Foreskin melanocyte (primary cell): ENCODE measurements at places on chromosomes 7 and 10.
A peak's percentile ranks its signal among the peaks of the same experiment; 100 is the strongest.

GRCh38 chr7:10474048-10474447, 499.6 kb upstream of the PHF14 start:
- DNase-seq: peak; percentile 35

DNA sequence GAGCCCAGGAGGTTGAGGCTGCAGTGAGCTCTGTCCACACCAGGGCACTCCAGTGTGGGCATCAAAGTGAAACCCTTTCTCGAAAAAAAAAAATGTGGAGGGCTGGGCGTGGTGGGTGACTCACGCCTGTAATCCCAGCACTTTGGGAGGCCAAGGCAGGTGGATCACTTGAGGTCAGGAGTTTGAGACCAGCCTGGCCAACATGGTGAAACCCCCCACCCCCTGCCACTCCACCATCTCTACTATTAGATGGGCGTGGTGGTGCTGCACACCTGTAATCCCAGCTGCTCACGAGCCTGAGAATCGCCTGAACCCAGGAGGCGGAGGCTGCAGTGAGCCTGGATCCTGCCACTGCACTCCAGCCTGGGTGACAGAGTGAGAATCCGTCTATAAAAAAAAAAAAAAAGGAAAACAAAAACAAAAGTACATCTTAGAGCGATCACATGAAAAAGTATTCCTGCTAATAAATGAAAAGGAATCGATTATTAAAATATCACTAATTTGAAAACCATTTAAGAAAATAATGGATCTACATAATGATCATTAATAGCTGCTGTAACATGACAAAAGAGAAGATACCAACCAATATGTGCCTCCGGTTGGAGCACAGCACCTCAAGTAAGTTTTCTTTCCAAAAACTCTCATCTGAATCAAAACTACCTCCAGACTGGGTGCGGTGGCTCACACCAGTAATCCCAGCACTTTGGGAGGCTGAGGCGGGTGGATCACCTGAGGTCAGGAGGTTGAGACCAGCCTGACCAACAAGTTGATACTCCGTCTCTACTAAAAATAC, 4.9 kb downstream of the HNRNPF start:
- DNase-seq: no peak

- DNase-seq: no peak
Measured at GRCh38 chr7:150716368-150716767, at the start of gene GIMAP1. GIMAP1 (plus strand) TSS chr7:150716613; CDS start chr7:150719048, 2,435 bp downstream.

GRCh38 chr10:120734483-120735078, 116.6 kb upstream of the WDR11 start:
- no peak for DNase-seq

GRCh38 chr7:128739048-128739962, at the start of gene CALU:
CALU (plus strand) TSS chr7:128739359; CDS start chr7:128748584, 9,225 bp downstream.
- DNase-seq: peak; percentile 93

- DNase-seq: no peak
Measured at GRCh38 chr10:42958142-42958868, 118.6 kb upstream of the RET start.

DNA sequence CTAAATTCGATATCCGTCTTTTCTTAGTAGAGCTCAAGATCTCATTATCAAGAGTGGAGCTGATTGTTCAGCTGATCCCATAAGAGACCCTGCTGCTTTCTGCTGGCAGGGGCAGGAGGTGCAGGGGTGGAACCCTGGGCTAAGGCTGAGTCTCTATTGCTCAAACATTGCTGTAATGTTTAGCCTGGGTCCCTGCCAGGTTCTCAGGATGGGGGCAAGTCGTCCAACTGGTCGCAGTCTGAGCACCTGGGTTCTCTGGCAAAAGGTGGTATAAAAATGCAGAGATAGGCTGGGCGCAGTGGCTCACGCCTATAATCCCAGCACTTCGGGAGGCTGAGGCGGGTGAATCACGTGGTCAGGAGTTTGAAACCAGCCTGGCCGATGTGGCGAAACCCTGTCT, 62.0 kb upstream of the NRBF2 start:
- DNase-seq: no peak

DNA sequence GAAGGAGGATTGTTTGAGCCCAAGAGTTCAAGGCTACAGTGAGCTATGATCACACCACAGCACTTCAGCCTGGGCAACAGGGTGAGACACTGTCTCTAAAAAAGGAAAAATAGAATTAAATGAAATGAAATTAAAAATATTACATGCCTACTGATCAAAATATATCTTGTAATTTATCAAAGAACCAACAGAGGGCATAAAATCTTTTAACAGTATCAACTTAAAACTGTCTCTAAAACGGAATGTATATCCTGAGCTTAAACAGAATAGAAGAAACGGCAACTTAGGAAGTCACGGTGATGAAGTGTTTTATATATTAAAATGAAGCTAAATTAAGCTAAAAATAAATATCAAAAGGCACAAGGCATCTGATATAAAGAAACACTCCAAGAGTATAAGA, 78.8 kb downstream of the MTPAP start:
- no peak for DNase-seq

GRCh38 chr10:133143546-133143945, 16.5 kb upstream of the KNDC1 start:
- DNase-seq: no peak

DNA sequence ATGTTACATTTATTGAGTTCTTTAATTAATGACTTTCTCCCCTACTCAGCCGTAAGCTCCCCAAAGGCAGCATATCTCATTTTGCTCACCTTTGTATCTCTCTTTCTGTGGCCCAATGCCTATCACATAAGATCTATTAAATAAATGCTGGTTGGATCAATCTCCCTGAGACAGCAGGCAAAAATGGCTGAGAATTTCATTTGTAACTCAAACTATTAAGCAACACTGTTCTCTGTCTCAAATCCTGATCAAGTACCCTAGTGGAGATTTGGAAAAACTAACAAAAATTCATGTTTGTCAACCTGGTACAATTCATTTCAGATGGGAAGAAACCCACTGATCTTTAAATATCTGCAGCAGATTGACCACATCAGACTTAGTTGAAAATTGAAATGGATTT, 127.4 kb downstream of the ZFAND4 start:
- DNase-seq: no peak

DNA sequence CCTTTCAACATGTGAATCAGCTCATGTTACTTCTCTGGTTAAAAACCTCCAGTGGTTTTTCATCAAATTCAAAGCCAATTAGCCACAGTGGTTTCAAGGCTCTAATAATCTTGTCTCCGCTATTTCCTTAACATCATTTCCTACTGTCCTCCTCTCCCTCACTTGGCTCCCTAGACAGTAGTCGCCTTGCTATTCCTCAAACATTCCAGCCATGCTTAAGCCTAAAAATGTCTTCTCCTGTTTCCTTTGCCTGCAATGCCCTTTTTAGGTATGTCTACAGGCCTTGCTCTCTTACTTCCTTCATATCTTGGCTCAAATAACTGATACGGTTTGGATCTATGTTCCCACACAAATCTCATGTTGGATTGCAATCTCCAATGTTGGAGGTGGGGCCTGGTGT, 779.4 kb upstream of the LRRN3 start:
- peak; percentile 2 for DNase-seq

- no peak for DNase-seq
Measured at GRCh38 chr7:23475576-23475839, 5.2 kb upstream of the IGF2BP3 start.

DNA sequence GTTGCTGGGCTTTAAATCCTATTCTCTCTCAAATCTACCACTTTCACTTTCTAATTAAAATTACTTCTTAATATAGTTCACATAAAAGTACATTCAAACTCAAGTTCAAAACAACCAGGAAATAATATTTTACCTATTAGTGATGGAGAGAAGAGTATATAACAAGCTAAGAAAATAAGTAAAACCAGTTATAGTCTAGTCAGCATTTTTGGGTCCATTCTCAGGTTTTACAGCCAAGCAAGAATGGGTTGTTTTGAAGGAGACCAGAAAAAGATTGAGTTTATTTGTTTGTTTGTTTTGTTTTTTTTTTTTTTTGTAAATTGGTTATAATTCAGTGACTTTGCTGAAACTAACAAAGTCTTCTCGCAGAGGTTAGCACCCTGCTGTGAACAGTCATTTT, 106.3 kb upstream of the PTPRZ1 start:
- no peak for DNase-seq

- peak; percentile 62 for DNase-seq
Measured at GRCh38 chr10:122126763-122127659, 138.0 kb downstream of the TACC2 start.

DNA sequence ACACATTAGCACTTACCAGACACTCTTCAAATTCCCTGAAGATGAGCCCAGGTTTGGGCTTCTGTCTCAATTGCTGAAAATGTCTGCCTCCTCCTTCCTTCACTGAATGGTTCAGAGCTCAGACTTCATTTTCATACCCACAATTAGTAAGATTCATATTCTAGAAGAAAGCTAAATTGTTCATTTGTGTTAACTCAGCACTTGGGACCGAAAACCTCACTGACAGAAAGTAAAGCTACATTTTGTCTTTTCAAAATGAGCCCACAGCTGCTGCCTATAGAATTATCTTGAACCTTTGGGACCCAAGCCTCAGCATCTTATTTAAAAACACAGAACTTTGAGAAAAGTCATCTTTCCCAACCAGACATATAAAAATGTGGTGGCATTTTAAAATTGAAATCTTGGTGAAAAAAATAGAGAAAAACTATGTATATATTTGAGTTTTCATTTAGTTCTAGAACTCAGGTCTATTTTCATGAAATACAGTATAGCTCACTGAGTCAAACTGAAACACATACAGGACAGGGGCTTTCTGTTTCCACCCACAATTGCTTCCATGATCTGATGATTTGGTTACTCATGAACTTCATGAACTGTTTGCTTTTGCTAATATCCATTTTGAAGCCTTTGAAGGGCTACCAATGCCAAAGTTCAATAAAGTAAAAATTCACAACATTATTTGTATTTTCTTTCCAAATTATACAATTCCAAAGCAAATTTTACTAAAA, 119.1 kb upstream of the PFKP start:
- no peak for DNase-seq

DNA sequence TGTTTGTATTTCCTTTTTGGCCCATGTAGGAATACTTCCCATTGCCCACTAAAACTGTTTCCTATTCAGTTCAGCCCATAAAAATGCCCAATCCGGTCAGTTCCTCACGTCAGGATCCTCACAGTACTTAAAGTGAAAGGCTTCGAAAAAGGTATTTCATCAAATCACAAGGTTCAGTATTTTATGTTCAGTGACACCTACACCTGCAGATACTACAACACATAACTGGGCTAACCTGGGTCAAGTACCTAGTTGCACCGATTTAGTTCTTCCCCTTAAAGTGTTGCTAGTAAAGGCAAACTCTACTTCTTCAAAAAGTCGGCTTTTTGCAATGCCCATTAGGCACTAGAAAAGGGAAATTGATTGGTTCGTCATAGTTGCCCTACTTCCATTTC, 1.1 kb downstream of the SNX13 start:
- DNase-seq: no peak

DNA sequence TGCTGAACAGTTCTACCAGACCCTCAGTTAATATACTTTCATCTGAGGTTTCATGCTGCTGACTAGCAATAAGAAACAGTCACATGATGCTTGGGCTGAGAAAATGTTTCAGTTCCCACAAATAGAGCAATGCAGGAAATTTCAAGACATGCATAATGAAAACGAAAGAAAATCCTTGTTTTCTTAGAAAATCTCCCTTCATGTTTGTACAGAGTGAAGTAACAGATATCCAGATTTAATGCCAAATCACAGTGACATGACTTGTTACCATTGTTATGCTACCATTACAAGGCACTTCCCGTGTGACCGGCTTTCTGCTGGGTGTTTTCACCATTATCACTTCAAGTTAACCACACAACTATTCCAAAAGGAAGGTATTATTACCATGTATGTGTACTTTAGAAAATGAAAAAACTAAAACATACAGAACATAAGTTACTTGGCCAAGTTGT, 121.7 kb downstream of the DOCK4 start:
- DNase-seq: peak; percentile 60

GRCh38 chr10:123965973-123966895, 74.6 kb upstream of the CPXM2 start:
- no peak for DNase-seq

- no peak for DNase-seq
Measured at GRCh38 chr7:120504386-120504785, 231.4 kb downstream of the KCND2 start.

DNA sequence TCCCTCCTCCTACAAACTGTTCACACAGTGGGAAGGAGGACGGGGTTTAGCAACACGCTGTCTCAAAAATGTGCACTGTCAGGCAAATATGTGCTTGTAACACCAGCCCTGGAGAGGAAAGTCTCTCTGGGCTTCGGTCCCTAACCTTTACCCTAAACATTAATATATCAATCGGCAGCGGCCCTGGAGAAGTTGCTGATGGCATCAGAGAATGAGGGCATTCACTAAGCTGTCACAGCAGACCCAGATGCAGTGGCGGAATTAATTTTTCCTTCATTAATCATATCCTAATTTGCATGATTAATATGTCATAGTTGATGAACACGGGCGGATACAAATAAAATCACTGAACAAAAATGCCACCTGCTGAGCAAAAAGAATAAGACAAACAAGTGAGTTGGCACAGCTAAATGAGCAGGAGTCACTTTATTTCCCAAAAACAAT, 45.2 kb upstream of the INSIG1 start:
- no peak for DNase-seq

- no peak for DNase-seq
Measured at GRCh38 chr7:98329791-98330373, 48.4 kb downstream of the BRI3 start.

DNA sequence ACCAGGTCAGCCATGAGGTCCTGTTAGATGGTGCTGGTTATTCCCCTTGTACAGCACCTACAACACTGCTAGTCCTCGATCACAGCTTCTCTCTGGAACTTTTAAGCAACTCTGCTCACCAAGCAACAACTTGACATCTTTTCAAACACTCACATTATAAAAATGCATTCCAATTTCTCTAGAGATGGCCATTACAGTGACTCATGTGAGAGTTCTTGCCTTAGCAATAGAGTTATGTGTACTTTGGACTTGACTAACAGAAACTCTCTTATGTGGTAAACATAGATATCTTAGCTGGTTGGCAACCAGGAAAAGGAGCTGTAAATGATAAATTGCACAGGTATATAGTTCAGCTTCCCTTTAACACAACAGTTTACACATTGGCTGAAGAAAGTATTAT, 122.2 kb downstream of the PDE1C start:
- DNase-seq: no peak

DNA sequence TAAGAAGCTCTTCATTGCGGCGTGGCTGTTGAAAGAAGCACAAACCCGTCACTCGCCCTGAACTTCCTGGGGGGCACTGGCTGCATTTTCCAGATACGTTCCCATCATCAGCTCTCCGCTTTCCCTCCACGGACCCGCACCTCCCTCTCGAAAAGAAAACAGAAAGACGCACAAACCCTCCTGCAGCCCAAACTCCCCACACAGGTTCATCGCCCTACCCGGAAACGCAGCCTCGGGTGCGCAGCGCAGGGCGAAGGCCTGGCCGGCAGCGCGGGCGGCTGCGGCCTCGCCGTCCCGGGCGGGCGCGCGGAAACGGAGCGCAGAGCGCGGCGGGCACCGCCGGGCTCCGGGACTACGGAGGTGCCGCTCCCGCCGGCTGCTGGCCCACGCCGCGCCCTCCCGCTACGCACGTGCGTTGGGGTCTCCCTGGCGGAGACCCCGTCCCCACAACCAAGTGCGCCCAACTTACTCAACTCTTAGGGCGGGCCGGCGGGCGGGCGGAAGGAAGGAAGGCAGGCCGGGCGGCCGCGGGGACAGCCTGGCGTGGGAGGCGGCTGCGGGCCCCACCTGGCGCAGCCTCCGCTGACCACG, 822 bp downstream of the ZNF800 start:
- peak; percentile 17 for DNase-seq

- no peak for DNase-seq
Measured at GRCh38 chr7:49635800-49636199, 137.6 kb upstream of the VWC2 start.

GRCh38 chr10:4024027-4024426, 239.0 kb upstream of the KLF6 start:
- DNase-seq: no peak

- no peak for DNase-seq
Measured at GRCh38 chr7:138970952-138971351, 10.2 kb downstream of the KIAA1549 start.
